Suppressor macrophage treated with lipopolysaccharide for 1 hour (primary cell): ENCODE measurements at places on chromosomes 13 and 19.

DNA sequence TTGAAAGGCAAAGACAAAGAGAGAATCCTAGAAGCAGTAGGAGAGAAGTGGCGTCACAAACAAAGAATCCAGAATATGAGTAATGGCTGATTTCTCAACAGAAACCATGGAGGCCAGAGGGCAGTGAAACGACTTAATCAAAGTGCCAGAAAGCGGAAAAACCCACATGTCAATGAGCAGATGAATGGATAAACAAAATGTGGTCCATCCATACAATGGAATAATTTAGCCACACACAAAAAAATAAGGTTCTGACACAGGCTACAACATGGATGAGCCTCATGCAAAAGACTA, 52.2 kb upstream of the RANBP3 start:
- DNase-seq, result peak; percentile 63

GRCh38 chr13:85618521-85618920, 180.7 kb downstream of the SLITRK6 start:
- no peak for DNase-seq

GRCh38 chr13:38804061-38804460, 117.2 kb downstream of the FREM2 start:
- no peak for DNase-seq

DNA sequence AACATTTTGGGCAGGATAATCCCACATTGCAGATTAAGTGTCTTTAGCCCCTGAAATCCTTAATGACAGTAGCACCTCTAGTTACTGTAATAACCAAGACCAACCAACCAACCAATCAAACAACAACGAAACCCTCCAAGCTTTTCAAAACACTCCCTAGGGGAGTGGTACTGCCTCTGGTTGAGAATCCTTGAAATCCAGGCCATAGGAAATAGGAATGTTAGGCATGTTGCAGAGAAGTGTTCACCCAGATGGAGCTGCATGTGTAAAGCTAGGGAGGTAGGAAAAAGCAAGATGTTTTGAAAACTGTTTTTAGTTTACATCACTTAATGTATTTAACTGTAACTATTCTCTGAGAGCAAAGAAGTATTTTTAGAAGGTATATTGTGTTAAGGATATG, 4.5 kb downstream of the LACC1 start:
- no peak for DNase-seq

- no peak for DNase-seq
Measured at GRCh38 chr13:21152251-21152899, 24.0 kb downstream of the SKA3 start.

GRCh38 chr13:97945792-97946419, 7.6 kb upstream of the IPO5 start:
- peak; percentile 3 for DNase-seq

GRCh38 chr19:15393963-15394362, 14.4 kb upstream of the AKAP8 start:
- DNase-seq, result no peak

GRCh38 chr19:3114018-3114726, 20.0 kb downstream of the GNA11 start:
- DNase-seq, result no peak

GRCh38 chr19:38849147-38849859, 483 bp downstream of the HNRNPL start:
- peak; percentile 100 for DNase-seq
